IMR-90 (cell line): ENCODE measurements at places on chromosomes 2 and 18. TPM values are rescaled to one million over a fixed set of nuclear protein-coding genes. Genes with fewer than 3 reads are reported as not detected.

Gene GPR45
- not detected in 2 replicates for total RNA-seq

Gene ALLC
- total RNA-seq, result not detected in 2 replicates

GRCh38 chr2:164771897-164772296 is 69.7 kb downstream of the COBLL1 start:
- no peak for DNase-seq

DNA sequence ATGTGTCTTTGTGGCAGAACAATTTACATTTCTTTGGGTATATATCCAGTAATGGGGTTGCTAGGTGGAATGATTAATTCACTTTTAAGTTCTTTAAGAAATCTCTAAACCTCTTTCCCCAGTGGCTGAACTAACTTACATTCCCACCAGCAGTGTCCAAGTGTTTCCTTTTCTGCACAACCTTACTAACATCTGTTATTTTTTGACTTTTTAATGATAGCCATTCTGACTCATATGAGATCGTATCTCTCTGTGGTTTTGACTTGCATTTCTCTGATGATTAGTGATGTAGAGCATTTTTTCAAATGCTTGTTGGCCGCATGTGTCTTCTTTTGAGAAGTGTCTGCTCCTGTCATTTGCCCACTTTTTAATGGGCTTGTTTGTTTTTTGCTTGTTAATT is 43.1 kb upstream of the PTH2R start:
- DNase-seq, result peak; percentile 85

Gene SPDYA
- total RNA-seq, result not detected in 2 replicates

GRCh38 chr2:85672456-85672855 is 4.5 kb upstream of the SFTPB start:
- no peak for DNase-seq

DNA sequence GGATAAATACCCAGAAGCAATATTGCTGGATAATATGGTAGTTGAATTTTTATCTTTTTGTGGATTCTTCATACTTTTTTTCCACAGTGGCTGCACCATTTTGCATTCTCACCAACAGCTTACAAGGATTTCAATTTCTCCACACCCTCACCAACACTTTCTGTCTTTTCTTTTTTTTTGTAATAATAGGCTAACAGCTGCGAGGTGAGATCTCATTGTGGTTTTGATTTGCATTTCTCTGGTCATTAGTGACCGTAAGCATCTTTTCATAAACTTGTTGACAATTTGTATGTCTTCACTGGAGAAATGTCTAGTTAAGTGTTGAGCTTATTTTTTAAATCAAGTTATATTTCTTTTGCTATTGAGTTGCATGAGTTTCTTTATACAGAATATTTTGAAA is 17.6 kb upstream of the SLC9A2 start:
- DNase-seq, result no peak

GRCh38 chr2:140186313-140186712 is 1406.1 kb upstream of the NXPH2 start:
- no peak for DNase-seq

DNA sequence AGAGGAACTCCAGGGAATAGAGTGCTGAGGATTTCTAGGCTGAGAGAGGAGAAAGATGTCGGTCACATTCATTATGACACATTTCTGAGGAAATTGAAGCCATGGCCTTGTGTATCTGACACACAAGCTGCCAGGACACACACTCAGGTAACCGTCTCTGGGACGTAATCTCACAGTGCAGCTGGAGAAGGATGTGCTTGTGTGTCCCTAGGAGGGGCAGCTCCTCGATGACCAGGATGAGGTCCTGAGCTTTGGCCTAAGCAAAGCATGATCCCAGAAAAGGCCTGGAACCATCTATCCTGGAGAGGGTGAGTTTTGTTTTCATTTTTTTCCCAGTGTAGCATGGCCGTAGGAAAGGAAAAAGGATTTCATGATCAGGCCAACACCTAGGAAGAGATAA is 102.2 kb downstream of the CAPN13 start:
- no peak for DNase-seq
